Stimulated activated CD4-positive, alpha-beta T cell treated with anti-CD3 and anti-CD28 coated beads, Interleukin-1b, Interleukin-23, amount 100 ng/mL, for 1 hour (primary cell): ENCODE measurements at places on chromosomes 4 and X.

DNA sequence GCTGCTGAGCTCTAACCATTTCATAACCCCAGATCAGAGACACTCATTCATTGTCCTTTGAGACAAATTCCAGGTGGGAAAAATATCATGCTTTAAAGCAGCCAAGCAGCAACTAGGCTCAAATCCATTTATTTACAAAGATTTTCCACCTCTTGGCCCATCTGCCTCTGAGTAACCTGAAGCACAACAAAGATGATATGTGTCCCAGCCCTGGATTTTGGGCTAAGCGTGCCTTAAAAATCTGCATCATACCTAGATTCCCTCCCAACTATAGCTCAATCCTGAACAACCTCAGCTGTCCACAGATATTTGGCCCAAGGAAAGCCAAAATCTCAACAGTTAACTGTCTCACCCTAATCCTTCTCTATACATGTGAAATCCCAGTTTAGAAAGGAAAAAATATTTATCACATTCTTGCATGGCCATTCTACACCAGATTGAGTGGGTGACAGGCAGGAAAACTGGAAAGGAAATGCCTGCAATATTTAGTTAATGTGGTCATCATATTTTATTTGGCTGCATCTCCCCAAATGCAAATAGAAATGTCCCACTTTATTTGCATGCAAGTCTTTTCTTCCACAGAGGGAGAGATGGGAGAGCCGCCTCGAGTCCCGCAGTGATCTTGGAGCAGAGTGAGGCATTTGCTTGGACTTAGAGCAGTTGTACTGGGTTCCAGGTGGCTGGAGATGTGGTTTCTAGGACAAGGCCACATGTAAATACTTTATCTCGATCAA is 146.4 kb upstream of the EOLA2 start:
- no peak for DNase-seq

DNA sequence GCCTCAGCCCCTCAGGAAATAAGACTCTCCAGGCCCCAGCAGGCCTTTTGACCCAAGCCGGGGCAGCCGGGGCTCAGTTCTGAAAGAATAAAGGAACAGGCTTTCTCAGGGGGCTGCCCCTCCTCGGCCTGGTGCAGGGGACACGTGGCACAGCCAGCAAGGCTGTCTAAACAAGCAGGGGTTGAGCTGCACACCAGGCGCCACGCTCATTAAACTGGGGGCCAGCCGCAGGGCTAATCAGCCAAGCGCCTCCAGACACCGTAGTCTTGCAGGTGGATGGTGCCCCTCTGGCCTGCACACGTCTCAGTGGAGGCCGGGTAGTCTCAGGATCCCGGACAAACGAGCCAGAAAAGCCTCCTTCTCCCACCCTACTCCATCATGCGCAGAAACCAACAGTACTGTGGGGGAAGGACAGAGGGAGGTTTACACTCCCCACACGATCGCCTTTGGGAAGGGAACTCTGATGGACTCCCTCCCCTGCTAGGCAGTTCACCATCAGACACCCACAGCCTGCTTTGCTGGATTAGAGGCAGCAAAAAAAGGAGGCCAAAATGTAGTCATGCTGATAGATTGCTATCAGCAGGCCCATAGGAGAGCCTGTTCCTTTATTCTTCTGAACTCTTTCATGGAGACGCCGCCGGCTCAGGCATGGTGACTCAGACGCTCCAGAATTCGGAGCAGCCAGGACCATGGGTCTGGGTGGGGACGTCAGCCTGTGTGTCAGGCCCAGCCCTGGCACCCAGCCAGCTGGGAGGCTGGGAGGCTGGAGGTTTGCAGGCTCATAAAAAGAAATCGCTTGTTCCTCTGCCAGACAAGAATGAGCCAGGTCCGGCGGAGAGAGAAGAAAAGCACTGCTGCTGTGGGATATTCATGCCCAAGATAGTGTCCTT is 342.4 kb downstream of the BCOR start:
- DNase-seq, result no peak

DNA sequence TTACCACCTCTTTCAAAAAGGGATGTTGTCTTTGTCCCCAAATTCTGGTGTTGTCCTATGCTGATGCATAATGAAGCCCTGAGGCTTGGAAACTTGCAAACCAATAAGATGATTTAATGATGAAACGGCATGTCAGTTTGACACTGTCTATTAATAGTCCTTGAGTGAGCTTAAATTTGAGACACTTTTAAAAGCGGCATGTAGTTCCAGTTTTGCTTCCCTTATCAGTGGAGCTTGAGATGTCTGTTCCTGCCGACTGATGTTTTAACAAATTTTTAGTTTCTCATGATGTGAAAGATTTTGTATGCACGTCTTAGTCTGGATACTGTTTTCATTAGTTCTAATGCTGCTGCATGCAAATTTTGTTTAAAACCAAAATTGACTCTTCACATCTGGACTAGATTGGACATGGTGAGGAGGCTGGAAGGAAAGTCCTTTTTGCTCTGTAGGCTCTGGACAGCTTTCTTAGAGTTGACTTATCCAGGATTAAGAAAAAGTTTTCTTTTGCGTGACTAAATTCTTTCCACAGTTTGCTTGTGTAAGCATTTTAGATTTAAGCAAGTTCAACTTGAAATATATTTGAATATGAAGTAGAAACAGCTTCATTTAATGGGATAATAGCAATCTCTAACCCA is 11.7 kb downstream of the C1GALT1C1 start:
- DNase-seq, result no peak

- DNase-seq, result no peak
These were observed 977.8 kb downstream of the FSTL5 start for GRCh38 chr4:161186012-161186411.

GRCh38 chrX:118225711-118226428 is 109.3 kb upstream of the KLHL13 start:
- DNase-seq, result no peak

GRCh38 chr4:23728971-23729370 is 160.9 kb downstream of the PPARGC1A start:
- no peak for DNase-seq

DNA sequence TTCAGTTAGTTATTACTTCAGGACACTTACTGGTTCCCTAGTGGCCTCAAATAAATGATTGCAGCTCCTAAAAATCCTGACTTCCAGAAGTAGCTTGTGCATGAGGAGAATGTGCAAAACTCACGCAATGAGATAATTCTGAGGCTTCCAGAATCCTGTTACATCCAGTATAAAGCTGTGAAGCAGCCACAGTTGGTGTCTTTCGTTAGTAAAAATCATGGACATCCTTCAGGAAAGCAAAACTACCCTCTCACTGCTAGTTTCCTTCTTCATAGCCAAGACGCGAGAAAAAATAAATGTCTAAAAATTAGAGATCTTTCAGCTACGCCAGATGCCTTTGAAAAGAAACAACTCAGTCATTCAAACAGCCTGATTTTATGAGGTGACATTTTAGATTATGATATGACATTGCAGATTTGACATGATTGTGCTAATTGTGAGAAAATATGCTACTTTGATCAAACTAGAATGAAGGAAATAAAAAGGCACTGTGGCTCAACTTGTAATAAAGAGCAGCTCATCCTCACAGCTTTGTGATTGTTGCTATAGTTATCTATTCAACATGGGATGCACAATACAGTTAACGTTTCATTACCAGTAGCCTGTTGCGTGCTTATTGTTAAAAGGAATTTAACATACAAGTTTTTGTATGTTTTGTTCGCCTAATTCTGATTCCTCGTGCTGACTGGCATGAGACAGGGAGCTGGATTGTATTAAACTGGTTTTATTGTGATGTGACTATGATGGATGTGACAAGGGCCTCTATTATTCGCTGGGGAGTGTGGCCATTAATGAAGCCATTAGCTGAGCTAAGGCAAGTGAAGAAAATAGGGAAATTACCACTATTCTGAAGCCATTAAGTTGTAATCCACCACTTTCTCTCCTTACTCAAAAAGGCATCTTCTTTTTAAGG is 40.5 kb downstream of the AFF2 start:
- DNase-seq, result no peak

DNA sequence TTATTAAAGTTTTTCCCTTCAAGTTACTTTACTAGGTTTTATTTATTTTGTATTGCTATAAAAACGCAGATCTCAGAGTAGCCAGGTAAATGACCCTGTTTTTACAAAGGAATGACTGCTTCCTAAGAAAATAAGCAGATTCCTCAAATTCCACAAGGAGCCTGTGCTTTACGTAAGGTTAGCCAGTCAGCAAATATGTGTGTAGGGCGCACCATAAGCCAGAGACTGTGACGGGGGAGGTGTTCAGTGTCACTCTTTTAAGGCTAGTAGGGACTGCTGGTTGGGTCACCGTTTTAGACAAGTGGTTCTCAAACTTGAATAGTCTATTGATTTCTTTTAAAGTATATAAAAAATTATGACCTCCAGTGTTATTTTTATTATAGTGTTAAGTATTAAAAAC is 119.9 kb downstream of the ANK2 start:
- DNase-seq, result no peak

- DNase-seq, result no peak
These were observed 102.2 kb upstream of the NKX1-1 start for GRCh38 chr4:1508161-1509160.

GRCh38 chrX:100995469-100995868 is 26.0 kb downstream of the ARL13A start:
- DNase-seq, result no peak

DNA sequence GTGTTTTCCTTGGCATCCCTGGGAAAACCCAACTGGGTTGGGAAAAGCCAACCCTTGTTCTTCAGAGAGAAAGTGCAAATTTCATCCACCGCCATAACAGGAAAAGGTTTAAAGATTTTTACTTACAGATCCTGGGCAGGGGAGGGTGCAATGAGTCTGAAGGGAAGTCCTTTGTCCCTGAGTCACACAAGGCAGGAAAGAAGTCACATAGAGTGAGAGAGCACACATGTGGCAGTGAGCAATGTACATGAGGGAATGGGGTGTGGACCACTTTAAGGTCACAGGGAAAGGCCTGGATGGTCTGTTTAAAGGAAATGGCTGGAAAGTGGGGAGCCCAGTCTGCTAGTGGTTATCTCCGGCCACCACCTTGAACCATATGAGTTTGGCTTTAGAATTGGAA is 248.9 kb downstream of the HS3ST1 start:
- DNase-seq, result no peak

DNA sequence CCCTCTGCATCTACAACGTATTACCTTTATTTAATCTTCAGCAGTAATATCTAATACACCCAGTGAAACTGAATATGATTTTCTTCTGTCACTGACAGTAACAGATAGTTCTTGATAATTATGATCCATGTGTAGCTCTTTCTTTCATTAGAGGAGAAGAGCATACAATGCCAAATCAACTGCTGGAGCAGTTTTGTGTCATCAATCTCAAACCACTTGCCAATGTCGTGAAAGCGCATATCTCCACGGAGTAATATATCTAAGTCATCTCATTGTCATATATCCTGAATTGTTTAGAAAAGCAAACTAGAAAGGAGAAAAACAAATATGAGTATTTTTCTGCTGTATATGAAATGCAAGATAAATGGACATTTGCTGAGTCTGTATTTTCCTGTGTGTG is 47.9 kb downstream of the DCAF8L1 start:
- no peak for DNase-seq

- DNase-seq, result no peak
These were observed 7.5 kb downstream of the BCOR start for GRCh38 chrX:40090050-40090804.

GRCh38 chr4:151215295-151215694 is 61.7 kb upstream of the PRSS48 start:
- no peak for DNase-seq

DNA sequence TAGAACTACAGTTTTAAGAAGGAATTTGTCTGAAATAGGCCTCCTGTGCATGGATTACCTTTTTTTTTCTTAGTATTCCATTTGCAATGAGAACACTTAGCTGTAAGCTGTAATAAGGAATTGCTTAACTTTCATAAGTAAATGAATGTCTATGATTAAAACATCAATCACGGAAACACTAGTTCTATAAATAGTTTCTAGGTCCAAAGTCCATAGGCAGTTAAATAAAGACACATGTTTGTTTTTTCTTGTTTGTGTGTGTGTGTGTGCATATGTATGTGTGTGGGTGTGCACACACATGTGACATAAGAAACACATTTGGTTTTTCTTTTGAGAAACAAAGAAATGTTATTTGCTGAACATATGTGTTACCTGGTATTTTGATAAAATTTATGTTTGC is 11.2 kb downstream of the GPRIN3 start:
- DNase-seq, result no peak

GRCh38 chr4:156837625-156838345 is 133.8 kb downstream of the PDGFC start:
- DNase-seq, result no peak

- DNase-seq, result no peak
These were observed 437.1 kb upstream of the CTSO start for GRCh38 chr4:156390599-156391324.

DNA sequence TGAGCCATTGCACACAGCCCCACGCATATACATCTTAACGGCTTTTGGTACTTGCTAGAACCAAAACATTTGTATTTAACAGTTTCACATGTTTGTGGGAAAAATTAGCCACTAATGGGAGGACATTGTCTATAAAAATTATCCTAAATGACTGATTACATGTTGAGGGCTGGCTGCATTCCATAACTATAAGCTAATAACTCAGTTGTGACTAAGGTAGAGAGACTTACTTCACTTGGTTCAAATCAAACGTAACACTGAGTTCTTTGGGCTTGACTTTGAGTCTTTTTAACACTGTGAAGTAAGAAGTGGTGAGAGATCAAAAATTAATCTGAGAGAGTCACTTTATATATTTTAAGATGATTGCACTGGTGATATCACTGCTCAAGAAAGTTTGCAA is 47.9 kb upstream of the PGRMC2 start:
- DNase-seq, result no peak

GRCh38 chr4:172095161-172095560 is 282.0 kb downstream of the GALNTL6 start:
- no peak for DNase-seq

GRCh38 chr4:141074098-141074878 is 59.0 kb downstream of the RNF150 start:
- DNase-seq, result no peak

DNA sequence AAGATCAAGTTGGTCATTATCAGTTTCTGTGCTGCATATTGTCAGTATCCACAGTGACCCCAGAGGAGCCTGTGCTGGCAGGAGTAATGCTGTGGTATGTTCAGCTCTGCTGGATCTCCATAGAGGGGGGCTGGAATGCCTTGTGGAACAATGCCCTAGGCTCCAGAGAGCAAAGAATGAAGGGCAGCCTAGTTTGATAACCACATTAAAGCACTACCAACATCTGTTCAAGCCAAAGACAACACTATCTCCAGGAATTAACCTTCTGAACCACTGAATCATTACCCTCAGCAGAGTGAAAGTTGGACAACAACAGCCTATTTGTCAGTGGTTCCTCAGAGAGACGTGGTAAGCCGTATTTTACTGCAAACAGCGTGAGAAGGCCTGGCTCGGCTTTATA is 192.3 kb upstream of the CXorf66 start:
- no peak for DNase-seq

- no peak for DNase-seq
These were observed 48.0 kb downstream of the UBE2K start for GRCh38 chr4:39745920-39746319.

DNA sequence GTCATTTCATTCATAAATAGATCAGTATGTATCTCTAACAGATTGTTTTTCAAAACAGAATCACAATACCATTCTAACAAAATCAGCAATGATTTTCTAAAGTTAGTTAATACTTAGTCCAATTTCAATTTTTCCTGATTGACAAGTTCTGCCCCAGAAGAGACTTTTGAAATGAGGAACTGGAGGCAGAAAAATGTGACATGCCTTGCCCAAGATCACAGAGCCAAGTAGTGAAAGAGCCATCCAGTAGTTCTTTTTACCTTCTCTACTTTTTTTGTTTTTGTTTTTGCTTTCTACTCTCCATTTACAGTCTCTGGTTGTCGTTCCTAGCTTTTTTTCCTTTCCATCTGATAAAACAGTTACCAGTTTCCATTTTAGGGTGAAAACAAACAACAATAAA is 129.3 kb upstream of the TMEM164 start:
- no peak for DNase-seq

- no peak for DNase-seq
These were observed 248.9 kb downstream of the SCFD2 start for GRCh38 chr4:53116954-53117353.
